H54 (cell line): ENCODE measurements at places on chromosomes 16 and 17.

GRCh38 chr17:78920528-78920927 is 4.7 kb downstream of the TIMP2 start:
- no peak for DNase-seq

DNA sequence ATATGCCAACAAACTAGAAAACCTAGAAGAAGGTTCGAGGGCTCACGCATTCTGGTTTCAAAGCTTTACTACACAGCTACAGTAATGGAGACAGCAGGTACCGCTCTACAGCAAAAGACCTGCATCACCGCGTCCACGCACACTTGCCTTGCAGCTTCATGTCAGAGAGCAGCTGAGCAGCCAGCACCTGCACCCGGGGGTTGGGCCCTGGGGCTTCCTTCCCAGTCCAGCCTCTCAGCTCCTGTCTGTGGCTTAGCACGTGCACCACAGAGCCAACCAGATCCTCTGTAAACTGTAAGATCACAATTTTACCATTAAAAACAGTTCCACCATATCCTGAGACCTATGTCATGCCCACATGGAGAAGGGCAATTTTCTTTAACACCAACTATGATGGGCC is 15.3 kb downstream of the MEAK7 start:
- no peak for DNase-seq

GRCh38 chr17:65750166-65750565 is 188.7 kb upstream of the AXIN2 start:
- no peak for DNase-seq

DNA sequence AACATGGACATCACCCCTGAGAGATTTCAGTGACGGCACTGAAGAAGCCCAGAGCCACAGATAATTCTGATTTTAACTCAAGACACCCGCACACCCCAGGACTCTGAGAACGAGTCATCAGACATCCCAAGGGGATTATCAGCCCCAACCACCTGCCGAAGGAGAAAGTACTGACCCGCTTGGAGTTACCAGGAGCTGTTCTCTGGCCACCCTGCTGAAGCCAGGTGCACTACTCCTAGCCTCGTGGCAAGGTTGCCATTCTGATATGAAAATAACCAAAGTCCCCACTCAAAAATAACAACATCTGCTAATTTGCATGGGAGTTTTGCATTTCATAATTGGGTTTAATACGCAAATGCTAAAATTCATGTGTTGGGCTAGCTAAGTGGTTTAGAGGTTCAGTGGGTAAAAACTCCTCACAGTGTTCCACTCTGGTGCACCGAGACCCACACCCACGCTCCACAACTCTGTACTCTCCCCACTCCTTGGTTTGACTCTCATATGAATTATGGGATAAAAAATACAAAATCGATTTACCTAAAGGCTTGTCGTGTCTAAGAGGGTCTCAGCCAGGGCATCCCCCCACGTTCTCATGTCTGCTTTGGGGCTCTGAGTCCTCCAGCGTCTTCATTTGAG is 143.0 kb upstream of the NOL11 start:
- no peak for DNase-seq

DNA sequence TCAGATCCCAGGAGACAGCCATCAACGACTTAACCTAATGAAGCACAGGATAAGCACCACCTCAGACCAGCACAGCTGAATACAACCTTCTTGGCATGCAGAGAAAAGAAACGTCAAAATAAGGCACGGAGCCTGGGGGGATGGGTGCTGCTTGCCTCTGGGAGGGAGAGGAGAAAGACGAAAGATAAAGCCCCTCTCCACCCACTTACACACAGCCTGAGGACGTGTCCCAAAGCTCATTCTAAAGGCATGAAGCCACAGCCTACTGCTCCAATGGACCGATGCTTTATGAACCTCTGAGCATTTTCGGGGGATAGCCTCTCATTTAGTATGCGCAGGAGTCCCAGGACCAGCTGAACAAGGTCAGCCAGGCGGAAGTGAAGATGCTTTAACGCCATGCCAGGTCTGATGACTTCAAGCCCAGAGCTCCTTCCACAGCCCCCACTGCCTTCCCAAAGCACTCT is 31.1 kb downstream of the ST3GAL2 start:
- DNase-seq = no peak

GRCh38 chr16:87706278-87707000 is 59.3 kb downstream of the KLHDC4 start:
- DNase-seq = no peak

DNA sequence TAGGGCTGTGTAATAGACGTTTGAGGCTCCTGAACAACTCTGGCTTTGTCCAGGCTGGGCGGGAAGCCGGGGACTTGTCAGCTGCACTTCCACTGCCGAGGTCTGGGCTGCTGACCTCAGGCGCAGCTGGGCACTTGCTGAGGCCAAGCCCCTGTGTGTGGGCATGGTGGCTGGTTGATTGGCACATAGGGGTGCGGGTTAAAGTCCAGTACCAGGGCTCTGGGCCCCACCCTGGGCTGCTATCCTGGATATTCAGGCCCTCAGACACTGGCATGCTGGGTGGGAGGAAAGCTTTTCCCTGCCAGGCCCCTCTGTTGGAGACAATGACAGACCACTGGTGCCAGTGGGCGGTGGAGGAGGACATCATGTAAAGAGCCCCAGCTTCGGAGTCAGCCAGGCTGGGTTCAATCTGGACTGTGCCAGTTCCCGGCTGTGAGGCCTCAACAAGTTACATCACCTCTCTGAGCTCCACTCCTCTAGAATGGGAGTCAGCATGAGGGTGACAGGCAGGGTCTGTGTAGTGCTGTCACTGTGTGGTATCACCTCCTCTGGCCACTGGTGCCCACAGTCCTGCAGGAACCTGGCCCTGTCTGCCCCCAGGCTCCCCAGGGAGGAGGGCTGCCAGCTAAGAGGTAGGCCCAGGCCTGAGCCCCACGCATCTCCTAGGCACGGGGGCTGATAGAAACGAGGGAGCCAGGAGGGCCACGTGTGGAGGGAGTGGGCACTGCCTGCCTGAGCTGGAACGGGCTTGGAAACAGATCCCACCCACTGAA is 42.5 kb downstream of the PSME3IP1 start:
- DNase-seq = no peak

- no peak for DNase-seq
Measured at GRCh38 chr17:77317091-77317750, 176.5 kb downstream of the SEC14L1 start.

DNA sequence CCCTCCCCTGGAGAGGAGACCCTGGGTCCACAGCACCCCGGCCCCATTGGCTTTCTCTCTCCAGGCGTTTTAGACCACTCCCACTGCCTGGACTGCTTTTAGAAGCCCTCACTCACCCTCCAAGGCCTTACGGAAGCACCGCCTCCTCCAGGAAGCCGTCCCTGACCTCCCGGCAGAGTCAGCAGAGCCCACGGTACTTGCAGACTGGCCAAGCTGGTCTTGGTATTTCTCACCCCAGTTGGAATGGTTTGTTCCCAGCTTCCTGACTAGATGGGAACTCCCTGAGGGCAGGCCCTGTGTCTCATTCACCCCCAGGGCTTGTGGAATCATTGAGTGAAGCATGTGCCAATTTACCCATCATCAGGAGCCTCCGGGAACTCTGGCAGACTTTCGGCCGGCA is 9.2 kb downstream of the SCGB1C2 start:
- DNase-seq = no peak

DNA sequence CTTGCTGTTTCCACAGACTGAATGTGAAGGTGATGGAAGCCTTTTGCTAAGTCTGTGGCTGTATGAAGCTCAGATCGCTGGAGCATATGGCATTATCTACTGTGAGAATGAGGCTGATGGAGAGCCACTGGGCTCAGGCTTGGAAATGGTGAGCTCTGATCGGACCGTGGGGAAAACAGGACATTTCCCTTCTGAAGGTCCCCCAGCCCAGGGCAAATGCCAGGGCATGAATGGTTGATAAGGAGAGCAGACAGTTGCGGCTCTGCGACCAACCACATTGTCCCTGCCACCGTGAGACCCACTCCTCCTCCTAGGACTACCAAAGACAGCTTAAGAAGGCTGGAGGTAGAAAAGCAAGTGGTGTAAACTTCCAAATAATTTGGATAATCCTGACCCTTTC is 4.7 kb upstream of the CUEDC1 start:
- DNase-seq = no peak

DNA sequence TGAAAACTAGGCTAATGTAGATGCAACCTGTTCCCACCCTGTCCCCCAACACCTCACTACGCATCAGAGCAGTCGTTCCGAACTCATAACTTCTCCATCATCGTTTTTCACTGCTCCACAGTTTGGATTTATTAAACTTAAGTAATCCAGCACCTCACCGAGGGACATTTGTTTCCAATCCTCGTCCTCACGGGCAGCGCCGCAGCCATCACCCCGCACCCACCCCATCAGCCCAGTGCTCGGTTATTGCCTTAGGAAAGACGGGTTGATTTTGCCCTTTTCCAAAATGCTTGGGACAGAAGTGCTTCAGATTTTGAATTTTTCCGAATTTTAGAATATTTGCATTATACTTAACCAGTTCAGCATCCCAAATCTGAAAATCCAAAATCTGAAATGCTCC is 71.0 kb upstream of the DOC2B start:
- DNase-seq = no peak

GRCh38 chr17:58109197-58109596 is 26.0 kb downstream of the DYNLL2 start:
- no peak for DNase-seq

DNA sequence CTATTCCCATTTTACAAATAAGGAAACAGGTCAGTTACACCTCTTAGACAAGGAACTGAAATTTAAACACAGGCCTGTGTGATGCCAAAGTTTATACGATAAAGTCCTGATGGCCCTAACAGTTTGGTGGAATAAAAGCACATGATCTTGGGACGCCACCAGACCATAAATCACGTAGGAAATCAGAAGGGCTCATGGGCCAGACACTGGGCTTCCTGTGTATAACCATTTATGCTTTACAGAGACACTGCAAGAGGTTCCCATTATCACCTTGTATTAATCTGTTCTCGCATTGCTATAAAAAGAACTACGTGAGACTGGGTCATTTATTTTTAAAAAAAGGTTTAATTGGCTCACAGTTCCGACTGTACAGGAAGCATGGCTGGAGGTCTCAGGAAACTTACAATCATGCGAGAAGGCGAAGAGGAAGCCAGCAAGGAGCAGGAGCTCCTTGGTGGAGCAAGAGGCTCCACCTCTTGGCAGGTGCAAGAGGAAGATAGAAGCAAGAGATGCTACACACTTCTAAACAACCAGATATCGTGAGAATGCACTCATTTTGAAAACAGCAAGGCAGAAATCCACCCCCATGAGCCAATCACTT is 124.0 kb upstream of the MON1B start:
- DNase-seq = no peak

- no peak for DNase-seq
Measured at GRCh38 chr16:88345721-88346560, 36.8 kb upstream of the ZNF469 start.

DNA sequence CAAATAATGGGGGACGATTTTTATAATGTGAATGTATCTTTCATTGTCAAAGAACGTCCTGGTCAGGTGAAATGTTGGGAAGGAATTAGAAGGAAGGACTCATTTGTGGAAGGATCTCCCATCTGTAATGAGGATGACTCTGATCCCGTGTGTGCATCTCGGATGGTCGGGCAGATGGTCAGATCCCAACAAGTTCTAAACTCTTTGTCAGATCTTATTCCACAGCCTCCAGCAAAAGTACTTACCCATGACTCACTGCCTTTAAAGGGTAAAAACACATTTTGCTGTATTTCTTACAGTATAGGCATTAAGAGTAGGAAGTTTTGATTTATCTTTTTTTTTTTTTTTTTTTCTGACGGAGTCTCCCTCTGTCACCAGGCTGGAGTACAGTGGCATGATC is 539 bp upstream of the KRTAP4-8 start:
- DNase-seq = no peak

DNA sequence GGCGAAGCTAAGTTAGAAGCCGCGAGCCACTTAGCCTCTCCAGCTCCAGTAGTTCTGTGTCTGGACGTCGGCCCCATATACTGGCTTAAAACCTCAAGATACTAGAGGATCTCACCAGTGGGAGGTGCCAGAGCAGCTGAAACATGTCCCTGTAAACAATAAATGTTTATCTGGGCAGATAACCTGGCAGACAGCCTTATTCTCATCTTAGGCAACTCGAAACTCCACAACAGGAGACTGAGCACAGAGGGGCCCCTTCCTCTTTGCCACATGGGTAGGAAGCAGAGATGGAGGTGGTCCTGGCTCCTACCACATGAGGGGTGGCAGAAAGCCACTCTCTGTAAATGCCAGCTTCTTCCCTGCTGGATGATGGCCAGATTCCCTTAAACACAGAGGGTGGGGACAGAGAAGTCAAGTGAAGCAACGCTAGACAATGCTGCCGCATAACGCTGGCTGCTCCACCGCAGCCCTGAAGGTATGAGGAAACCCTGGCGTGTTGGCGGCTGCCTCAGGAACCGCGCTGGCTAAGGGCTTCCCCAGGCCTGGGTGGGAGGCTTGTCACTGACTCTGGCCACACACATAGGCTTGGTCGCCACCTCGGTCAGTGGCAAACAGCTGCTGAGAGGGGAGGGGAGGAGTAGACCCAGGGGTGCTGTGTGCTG is 67.9 kb downstream of the HIC1 start:
- DNase-seq = no peak

DNA sequence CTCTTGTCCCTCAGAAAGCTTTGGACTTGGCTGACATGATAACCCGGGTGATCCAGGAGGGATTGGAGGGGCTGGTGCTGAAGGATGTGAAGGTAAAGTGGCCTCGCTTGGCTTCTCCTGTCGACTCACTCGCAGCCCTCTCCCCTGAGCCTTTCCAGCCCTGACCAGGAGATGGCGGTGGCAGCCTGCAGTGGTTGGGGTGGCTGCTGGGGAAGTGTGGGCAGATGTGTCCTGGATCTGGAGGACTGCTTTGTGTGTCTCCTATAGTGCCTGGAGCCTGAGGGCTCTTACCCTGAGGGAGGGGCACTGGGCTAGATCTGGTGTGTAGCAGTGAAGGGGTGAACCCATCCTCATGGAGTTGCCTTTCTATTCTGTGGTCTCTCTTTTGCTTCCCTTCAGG is 17.9 kb downstream of the LIG3 start:
- DNase-seq = peak; percentile 85

- DNase-seq = no peak
Measured at GRCh38 chr16:52398491-52398960, 148.4 kb downstream of the TOX3 start.
